ENCODE measurements at places on chromosomes 7 and 10.

DNA sequence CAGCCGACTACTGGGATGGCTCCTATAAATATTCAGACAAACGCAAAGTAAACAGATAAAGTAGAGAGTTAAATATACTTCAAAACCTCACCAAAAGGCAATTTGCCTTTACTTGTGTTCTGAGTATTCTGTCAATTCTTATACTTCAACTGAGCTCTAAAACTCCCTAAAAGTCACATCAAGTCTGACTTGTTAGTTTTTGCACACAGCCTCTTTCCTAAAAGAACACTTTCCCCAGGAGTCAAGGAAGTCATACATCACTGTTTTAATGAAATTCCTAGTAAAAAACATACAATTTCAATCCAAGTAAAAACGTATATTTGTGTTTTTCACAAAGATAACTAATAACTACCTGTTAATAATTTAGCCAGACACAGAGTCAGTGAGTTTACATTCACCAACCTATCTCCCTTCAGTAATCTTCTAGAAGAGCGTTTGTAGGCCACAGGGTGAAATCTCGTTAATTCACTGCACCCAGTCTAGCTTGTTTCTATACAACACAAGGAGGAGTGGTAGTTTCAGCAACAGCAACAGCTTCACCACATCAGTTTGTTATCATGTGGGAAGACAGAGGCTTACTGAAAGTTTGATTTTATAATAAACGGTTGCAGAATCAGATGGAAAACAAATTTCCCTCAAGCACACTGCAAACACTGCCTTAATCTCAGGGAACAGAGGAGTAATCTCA lies 2.7 kb downstream of the COBL start:
- DNase-seq: no peak

DNA sequence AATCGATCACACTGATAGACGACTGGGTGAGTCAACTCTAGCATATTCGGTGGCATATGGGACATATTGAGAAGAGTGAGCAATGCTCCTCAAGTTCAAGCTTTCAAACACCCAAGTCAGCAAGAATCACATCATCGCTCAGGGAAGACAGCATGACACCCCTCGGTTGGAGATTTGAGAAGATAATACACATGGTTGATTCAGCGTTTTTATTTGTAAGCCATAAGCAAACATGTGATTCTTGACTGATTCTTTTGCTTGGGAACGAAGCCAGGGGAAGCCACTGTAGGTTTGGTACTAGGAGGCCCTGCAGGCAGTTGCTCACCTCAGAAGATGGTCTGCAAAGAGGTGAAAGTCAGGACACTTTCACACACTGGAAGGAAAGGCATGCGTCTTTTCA lies 12.6 kb downstream of the UCMA start:
- no peak for DNase-seq

DNA sequence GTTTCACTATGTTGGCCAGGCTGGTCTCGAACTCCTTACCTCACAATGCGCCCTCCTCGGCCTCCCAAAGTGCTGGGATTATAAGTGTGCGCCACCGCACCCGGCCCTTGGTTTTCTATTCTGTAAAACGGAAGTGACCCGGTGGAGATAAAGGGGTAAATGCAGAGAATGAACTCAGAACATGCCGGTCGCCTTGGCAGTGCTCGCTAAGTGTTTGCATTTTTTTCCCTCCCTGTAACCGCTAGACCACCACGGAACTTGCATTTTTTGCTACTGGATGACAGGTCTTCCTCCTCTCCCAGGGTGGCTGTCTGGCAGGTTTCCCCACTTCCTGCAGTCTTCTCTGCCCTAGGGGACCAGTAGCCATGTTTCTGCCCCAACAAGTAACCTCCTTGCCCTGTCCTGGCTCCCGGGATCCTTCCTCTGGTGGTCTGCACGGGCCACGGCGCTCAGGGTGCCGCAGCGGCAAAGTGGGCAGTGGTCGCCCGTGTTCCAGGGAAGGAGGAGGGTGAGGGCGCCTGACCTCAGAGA lies 18.8 kb upstream of the GNA12 start:
- peak; percentile 98 for DNase-seq

DNA sequence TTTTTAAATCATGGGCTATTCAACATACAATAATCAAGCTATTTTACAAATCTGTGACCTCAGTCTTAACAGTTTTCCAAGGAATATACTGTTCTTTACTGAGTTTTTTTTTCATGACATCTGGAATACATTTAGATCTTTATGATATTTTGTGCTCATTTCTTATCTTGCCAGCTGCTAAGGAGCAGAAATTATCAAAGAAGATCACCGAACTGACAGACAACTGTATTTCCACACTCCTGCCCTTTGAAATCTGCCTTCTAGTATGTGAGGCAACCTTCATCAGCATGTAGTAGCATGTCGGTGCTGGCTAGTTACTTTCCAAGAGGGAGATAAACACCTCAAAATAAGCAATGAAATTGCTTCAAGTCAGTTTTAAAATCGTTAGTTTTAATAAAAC lies 66.4 kb downstream of the NHLRC2 start:
- no peak for DNase-seq
